Fibroblast of upper back skin (primary cell): ENCODE measurements at places on chromosomes 7 and 10.

DNA sequence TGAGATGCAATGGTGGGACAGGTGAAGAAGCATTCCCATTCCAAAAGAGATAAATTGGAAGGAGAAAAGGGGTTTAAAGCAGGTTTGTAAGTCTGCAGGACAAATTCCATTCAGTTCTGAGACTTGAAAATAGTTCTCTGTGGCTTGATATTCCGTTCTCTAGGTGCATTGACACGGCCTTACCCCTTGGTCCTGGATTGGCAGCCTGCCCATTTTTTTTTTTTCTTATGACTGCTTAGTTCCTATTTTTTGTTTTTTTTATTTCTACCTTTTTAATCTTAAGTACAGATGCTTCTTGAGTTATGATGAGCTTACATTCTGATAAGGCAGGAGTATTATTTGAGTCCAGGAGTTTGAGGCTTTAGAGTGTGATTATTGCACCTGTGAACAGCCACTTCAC, 70.6 kb downstream of the MLLT10 start:
- no peak for DNase-seq

DNA sequence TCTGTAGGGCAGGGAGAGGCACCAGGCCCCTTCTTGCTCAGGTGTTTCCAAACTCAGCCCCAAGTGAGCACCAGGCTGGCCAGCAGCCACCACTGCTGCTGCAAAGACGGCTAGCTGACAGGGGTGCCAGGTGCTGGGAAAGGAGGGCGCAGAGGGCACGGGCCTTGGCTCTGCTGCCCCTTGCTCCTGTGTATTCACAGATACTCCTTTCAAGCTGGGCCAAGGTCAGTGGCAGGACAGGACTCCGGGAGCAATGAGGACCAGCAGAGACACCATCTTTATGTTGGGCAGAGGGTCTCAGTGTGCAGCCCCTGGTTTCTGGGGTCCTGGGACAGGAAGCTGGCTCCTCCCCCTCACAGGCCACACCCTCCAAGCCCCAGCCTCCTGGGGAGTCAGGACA, 110.1 kb downstream of the SMURF1 start:
- DNase-seq, result no peak

DNA sequence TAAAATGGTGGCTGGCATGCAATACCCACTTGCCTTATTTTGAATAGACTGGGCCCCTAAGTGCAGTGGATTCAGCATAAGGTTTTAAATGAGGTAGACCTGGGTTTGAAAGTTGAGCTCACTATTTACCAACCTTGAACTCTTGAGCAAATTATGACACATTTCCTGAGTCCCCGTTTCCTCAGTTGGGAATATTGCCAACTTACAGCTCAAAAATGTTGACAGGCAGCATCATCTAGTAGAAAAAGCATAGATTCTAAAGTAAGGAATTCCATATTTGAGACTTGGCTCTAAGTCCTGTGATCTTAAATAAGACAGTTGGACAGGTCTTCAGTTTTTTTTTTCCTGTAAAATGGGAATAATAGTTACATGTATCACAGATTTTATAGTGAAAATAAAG, 305.5 kb downstream of the ACTR3B start:
- DNase-seq, result no peak

GRCh38 chr10:66258693-66259092, 667.1 kb upstream of the LRRTM3 start:
- DNase-seq, result no peak

- DNase-seq, result no peak
These were observed 42.7 kb downstream of the FAM53B start for GRCh38 chr10:124701435-124701834.

DNA sequence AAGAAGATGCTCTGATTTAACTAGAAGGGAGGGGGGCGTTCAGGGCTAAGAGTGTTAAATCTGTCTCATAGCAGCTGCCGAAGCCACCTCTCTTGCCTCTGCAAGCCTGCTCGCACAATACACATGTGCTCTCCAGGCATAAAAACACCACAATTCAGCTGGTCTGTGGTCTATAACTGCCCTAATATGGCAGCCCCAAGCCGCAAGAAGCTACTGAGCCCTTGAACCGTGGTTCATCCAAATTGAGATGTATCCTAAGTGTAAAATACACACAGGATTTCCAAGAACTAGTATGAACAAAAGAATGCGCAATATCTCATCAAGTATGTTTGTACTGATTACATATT, 70.8 kb upstream of the FGFR2 start:
- peak; percentile 36 for DNase-seq

DNA sequence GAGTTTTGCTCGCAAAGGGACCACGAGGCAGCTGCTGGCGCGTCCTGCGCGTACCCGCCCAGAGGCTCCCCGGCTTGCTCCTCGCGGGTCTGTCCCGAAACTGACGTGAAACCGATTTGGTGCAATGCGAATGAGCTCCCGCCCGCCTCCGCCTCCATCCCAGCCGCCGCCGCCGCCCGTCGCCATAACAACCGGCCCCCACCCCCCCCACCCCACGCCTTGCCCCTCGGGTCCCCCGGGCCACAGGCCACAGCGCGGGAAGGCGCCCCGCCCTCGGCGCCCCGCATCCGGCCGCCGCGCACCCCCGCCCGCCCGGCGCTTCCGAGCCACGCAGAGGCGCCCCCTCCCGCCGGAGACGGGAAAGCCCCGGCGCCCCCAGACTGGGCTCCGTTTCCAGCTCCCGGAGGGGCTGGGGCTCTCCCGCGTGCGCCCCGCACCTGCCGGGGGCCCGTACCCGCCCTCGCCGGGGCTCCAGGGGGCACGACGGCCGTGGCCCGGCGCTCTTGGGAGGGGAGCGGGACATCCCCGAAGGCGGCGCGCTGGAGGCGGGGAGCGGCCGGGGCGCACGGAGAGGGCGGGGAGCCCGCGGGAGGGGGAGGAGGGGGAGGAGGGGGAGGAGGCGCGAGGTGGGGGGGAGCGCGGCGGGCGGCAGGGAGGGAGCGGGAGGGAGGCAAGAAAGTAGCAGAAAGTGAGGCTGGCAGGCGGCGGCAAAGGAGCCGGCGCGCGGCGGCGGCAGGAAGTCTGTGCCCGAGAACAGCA, at the start of gene CAMK1D:
Gene CAMK1D (plus strand): TSS at position 678 of the 759 bp plus-strand sequence.
- DNase-seq, result peak; percentile 63

DNA sequence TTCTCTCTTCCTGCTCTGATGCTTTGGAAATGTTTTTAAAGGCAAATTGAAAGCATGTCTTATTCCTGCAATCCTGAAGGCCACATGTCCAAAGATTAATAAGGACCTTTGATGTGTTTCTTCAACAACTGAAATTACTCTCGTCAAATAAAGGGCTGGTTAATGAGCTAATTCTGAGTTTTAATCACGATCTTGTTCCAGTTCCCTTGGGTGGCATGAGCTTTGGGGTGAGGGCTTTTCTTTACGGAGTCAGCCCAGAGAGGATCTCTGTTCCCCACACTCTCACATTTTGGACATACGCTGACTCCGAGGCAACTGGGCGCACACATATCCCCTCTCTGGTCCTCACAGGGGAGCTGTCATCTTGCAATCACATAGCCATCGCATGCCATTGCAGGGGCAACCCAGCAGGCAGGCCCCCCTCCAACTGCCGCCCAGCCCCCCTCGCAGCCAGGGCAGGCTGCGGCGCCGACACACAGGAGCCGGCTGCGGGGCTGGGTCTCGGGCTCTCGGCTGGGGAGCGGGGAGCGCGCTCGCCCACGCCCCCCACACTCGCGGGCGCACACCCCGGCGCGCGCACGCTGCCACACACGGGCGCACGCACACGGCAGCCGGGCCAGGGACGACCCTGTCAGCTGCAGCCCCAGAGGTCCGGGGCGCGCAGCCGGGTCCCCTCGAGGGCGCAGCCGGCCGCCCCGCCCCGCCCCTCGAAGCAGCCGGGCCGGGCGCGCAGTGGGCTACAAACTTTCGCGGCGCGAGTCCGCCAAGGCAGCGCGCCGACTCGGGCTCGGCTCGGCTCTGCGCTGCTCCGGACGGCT, at the start of gene GDF10:
Gene GDF10 (plus strand): TSS at position 587 of the 818 bp plus-strand sequence. CDS start 455 bp downstream, outside the sequence.
- DNase-seq, result no peak

- no peak for DNase-seq
These were observed 570 bp downstream of the TBC1D12 start for GRCh38 chr10:94402843-94403379.

GRCh38 chr7:98921608-98922372, 43.5 kb downstream of the TRRAP start:
- no peak for DNase-seq

DNA sequence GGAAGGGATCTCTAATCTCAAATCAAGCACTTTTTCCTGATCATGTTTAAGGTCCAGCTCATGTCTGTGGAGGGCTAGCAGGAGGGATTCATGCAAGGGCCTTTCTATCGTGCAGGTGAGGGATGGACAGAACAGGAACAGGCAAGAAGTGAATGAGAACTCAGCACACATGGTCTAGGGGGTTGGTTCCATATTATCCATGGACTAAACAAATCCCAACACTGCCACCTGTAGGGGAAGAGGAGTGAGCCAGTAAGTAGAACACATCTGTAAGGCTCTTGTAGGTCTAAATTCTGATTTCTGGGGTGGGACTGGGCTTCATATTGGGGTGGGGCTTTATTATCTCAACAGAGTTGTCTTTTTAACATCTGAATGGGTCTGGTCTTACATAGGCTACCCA, 138.0 kb upstream of the TARP start:
- no peak for DNase-seq

DNA sequence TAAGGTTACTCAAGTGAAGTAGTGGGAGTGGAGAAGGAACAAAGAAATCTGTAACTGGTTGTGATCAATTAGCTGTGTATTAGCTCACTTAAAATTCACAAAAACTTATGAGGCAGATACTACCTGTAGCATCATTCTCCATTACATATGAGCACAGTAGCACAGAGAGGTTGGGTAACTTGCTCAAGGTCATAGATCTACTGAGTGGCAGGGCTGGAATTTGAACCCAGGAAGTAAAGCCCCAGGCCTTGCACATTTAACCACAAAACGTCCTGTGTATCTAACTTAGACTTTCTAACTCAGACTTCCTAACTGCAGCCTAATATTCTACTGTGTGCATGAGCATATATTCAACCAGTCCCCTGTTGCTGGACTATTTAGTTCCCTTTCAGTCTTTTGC, 5.6 kb upstream of the SLF2 start:
- DNase-seq, result no peak

DNA sequence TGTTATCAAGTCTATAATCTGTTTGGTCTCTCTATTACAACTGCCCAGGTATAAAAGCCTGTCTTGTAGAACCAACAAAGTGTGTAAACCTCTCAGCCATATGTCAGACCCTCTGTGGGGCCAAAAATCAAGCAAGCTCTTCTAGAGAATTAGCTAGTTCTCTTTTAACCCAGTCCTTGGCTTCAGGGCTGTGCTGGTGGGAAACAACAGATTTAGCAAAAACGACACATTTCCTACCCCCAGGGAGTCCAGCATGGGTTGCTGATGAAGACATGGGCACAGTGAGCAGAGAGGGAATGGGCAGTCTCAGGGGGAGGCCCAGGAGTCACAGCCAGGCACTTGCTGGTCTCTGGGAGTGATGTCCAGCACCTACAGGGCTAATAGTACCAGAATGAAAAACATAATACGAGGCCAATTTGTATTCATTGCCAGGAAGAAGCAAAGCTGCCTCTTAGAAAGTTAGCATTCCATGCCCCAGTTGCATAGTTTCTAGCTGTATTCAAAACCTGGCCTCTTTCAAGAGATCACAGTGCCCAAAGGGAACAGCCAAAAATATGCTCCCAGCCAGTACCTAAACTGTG, 80.1 kb downstream of the FRMD4A start:
- DNase-seq, result no peak

- no peak for DNase-seq
These were observed 276.7 kb upstream of the MEOX2 start for GRCh38 chr7:15963206-15963605.

GRCh38 chr7:121187222-121187621, 141.6 kb upstream of the WNT16 start:
- no peak for DNase-seq

GRCh38 chr7:28409716-28410627, 2.3 kb upstream of the CREB5 start:
- DNase-seq, result no peak

DNA sequence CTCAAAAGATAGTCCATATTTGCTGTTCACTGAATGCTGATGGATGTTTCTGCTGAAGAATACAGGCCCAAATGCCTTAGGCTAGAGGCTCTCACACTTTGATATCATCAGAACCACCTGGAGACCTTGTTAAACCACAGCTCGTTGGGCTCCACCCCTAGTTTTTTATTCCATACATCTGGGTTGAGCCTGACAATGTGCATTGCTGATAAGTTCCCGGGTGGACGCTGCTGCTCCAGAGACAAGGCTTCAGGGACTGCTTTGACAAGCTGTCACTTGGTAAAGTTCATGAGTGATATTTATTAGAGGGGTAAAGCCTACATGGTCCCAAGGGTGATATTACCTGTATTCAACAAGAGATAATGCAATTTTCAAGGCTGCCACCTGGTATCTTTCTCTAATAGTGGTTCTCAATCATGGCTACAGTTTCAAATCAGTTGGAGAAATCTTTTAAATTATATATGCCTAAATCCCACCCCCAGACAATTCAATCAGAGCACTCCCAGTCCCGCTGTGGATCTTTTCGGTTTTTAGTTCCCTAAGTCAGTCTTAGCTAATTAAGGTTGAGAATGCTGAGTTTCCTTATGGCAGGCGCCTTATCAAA, 107.1 kb upstream of the GSDME start:
- DNase-seq, result no peak
